ENCODE measurements at places on chromosomes 5 and 9.

- DNase-seq = no peak
Observed at GRCh38 chr5:150245111-150245789, 44.3 kb downstream of the CAMK2A start.

DNA sequence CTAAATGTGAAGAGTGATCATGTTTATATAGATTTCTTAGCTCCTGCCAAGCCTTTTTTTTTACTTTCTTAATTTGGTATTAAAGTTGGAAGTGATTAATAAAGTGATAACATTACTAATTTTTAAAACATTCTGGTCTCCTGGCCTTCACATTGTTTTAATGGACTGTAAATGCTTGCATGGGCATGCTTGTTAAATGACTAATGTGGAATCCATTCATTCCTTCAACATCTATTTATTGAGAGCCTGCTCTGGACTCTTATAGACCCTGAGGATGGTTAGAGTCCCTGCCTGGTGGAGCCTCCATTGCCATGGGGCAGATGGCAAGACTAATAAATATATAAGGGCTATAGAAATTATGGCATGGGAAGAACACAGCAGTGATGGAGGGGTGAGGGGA is 103.5 kb downstream of the NTRK2 start:
- no peak for DNase-seq

DNA sequence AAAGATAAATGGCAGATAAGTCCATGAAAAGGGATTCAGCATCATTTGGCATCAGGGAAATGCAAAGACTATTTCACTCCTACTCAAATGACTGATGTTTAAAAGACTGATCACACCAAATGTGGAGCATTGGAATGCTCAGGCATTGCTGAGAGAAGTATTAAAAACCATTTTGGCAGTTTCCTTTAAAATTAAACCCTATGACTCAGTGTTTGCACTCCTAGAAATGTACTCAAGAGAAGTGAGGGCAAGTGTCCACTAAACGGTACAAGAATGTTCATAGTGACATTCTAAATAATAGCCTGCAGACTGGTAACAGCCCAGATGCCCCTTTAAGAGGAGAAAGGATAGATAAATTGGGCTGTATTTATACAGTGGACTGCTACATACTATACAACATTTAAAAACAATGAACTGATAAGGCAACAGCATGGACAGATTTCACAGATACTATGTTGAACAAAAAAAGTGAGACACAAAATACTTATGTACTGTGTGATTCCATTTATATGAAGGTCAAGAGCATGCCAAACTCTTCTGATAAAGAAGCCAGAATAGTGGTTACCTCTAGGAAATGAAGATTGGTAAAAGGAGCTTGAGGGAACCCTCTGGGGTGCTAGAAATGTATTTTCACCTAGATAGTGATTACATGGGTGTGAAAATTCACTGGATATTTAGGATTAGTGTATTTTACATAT is 24.6 kb downstream of the APC start:
- no peak for DNase-seq

GRCh38 chr5:173751266-173751600 is 134.8 kb upstream of the BOD1 start:
- no peak for DNase-seq

- DNase-seq = peak; percentile 77
Observed at GRCh38 chr5:90940227-90940995, 381.8 kb downstream of the ADGRV1 start.

DNA sequence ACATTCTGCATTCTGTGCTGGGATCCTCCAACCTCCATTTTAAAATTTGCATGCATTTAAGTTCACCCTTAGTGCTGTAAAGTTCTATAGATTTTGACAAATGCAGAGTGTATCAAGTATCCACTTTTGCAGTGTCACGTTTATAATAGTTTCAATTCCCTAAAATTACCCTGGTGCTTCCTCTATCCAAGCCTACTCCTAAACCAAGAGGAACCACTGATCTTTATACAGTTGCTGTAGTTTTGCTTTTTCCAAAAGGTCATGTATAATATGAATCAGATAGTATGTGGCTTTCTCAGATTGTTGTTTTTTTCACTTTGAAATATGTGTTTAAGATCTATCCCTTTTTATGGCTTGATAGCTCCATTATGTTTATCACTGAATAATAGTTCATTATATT is 468.4 kb upstream of the CDH6 start:
- DNase-seq = no peak

DNA sequence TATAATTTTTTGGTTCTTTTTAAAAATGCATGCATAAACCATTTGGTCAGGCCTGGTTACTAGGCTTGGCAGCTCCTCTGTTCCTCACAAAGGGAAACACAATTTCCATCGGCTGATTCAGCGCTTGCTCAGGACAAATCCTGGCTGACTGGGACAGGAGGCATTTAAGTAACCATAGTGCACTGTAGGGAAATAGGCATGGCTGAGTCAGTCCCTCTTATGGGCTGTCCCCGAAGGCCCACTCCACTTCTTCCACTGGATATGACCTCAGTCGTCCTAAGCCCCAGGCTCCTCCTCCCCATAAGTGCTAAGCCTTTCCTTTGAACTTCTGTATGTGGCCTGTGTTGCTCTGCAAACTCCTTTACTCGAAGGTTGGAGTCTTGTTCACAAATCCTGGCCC is 71.2 kb upstream of the GLIS3 start:
- no peak for DNase-seq

DNA sequence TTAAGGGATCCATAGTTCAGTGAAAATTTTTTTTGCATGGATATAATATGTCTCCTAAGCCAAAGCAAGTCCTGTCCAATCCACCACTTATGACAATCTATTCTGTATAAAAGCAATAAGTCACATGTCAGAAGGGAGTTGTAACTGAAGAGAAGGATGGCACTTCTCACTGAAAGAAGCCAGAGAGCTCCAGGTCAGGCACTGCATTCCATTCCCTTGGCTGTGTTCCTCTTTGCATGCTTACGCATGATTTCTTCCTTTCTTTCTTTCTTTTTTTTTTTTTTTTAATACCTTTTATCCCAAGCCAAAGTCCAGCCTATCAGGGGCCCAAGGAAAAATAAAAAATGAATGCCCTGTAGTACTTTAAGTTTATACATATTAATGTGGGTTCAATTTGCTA is 39.8 kb downstream of the MAMDC2 start:
- no peak for DNase-seq

DNA sequence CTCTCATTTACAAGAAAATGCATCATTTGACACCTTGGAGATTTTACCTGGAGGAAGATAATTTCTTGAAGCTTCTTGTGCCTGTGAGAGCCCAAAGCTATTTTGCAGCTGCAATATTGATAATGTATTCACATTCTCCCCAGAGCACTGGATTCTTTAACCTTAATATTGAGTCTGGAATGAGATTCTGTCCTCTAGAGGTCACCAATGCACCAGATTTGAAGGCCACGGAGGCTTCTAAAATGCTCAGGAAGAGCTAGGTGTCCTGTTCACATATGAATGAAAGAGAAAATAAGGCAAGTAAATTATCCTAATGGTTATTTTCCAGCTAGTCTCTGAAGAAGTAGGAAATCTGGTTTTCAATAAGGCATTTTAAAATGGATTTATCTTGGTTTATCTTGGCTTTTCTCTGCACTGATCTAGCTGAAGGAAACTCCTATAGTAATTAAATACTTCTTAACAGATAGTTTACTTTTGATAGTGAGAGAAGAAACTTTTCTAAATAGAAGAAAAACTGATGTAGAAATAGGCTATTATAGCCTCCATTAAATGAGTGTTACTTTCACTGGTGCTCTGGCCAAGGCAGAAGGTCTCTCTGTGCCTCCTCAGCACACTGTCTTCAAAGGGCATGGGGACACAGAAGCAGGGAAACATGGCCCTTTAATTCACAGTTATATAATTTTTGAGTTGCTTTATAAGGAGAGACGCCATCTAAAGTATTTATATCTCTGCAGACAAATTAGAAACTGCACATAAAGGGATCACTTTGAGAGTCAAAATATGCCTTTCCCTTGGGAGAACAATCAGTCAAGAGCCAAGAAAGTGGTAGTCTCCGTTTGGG is 297.0 kb upstream of the ACTBL2 start:
- peak; percentile 42 for DNase-seq

- DNase-seq = peak; percentile 16
Observed at GRCh38 chr5:55308254-55308836, 556 bp downstream of the MTREX start.

GRCh38 chr9:124101215-124101968 is 89.8 kb downstream of the LHX2 start:
- no peak for DNase-seq

DNA sequence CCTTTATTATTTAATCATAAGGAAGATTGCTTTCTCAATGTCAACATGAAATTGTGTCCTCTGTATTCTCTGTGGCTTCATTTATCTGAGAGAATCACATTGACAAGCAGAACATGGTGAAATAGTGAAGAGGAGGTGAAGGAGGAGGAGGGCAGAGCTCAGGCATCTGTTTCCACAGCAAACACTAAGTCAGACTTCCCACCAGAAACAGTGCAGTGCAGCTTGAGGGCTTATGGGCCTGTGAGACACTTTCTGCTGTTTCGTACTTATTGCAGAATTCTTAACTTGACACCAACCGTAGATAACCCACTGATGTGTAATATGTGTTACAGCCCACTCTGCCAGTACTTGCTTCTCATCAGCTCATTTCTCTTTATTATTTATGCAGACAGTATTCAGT is 386.3 kb downstream of the DIRAS2 start:
- no peak for DNase-seq

DNA sequence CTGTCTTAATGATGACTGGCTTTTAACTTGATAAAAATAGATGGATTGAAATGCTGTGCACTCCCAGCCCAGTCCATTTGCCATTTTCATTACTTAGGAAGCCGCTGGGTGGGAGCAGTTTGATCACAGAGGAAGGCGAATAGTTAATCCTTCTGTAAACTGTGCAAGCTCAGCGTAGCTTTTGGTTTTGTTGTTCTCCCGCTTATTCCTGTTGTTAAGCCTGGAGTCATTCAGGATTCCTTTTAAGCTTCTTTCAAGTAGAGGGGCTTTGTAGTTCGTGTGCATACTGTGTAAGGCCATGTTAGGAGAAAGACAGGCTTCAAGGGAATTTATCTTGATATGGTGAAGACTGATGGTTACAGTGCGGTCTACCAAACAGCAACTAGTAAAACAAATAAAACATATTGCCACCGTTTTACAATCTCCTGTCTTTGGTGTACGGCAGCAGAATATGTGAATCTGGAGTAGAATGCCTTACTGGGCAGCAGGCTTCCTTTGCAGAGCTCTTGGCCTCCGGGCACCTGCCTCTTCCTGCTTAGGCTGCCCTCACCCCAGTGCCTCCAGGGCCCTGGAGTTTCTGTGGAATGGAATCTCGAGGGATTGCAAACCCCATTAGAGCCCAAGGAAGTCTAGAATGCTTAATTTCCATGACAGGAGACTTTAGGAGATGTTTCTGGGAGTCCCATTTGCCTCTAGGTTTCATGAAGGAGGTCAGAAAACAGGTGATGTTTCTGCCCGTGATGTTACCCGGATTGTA is 141.4 kb downstream of the TRIO start:
- DNase-seq = peak; percentile 66

DNA sequence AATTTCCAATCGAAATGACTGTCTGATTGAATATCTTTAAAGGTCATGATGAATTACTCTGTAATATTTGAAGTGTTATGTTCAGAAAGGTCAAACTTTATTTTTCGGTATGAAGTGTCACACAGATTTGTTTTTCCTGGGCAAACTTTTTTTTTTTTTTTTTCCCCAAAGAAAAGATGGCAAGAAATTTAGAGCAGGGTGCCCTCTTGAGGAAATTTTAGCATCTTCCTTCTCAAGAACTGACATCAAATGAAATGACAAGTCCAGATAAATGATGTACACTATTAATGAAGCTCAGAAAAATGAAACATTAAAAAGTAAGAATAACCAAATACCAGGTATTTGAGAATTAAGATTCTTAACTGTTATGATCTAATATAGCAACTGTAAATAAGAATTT is 123.6 kb downstream of the INVS start:
- no peak for DNase-seq

DNA sequence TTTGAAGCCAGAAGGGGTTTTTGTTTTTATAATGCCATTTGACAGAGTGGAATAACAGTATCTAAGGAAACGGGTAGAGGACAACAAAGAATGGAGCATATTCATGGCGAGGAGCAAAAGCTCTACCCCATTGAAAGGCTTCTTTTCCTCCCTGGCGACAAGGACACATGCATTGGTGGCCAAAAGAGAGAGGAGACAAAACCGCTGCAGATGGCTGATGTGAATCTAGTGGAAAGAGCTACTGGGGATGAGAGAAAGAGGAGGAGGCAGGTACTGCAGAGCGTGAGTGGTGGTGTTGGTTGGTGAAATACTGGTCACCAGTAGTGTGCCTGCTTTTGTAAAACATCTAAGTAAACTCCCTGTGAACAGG is 491 bp downstream of the APC start:
- DNase-seq = peak; percentile 31

GRCh38 chr9:35669331-35670145 is 4.2 kb upstream of the CA9 start:
- DNase-seq = no peak

- DNase-seq = no peak
Observed at GRCh38 chr5:95327211-95327610, 42.3 kb upstream of the MCTP1 start.

DNA sequence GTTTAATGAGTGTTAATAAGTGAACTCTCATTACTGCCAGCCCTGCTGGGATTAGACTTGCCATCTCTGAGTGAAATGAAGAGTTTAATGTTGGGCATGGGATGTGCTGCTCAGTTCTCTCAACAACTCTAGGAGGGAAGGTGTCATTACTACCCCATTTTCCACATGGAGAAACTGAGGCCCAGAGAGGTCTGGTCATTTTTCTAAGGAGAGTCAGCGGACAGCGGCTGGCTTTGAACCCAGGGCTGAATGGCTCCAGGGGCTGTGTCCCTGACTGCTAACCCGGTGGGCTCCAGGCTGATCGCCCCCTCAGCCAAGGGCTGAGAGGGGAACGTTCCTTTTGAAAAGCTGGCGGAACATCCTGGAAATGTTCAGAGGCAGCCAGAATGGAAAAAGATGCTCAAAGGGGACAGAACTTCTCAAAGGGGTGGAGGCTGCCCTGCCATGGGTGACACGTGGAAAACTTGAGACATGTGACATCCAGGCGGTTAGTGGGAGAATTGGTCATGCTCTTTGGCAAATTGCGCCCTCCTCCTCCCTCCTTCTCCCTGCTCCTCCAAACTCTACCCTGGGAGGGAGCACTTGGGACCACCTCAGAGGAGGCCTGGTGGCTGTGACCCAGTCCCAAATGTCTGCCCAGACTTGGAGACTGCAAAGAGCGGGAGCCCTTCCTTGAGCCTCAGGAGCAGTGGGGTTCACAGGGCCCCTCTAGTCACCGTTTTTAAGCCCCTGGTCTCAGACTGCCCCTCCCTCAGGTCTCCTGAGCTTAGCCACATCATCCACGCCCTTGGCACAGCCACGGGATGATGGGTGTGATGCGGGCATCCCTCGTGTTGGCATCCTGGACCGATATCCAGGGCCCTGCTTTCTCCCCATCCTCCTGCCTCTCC is 28.7 kb downstream of the DNM1 start:
- no peak for DNase-seq

- DNase-seq = no peak
Observed at GRCh38 chr5:137072361-137073115, 426.6 kb downstream of the SPOCK1 start.
